Effector CD4-positive, alpha-beta T cell (primary cell): ENCODE measurements at places on chromosomes 1 and 21.

DNA sequence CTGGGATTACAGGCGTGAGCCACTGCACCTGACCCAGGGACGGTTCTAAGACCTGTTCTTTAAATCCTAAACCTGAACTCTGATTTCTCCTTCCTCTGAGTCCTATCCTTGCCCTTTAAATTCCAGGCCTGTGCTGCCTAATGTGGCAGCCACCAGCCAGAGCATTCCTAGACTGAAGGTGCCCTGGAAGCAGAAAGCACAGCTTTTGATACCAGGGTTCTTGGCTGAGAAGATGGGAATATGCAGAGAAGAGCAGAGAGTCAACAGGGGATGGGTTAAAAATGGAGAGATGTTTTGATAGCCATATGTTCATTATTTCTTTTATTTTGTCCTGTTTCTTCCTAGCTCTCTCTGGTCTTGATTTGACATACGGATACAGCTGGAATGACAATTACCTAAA is 49.7 kb downstream of the RYR2 start:
- no peak for DNase-seq

GRCh38 chr1:40014812-40015594 is 25.5 kb upstream of the CAP1 start:
- no peak for DNase-seq

GRCh38 chr1:24939675-24940193 is 9.7 kb upstream of the RUNX3 start:
- DNase-seq = no peak

DNA sequence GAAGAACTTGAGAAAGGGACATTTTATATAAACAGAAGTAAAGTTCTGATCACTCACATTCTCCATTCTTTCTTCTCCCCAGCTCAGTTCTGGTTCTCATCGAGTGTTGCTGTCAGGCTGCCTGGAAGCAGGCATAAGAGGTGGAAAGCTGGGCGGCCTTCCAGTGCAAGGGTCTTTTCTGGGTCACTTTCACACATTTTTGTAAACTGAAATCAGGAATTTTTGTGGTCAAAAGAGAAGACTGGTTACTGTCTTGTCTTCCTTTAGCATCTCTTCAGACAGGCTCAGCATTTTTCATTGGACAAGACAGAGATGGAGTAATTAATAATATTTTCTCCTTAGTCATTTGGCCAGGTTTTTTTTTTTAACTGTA is 93.7 kb downstream of the CTH start:
- no peak for DNase-seq

DNA sequence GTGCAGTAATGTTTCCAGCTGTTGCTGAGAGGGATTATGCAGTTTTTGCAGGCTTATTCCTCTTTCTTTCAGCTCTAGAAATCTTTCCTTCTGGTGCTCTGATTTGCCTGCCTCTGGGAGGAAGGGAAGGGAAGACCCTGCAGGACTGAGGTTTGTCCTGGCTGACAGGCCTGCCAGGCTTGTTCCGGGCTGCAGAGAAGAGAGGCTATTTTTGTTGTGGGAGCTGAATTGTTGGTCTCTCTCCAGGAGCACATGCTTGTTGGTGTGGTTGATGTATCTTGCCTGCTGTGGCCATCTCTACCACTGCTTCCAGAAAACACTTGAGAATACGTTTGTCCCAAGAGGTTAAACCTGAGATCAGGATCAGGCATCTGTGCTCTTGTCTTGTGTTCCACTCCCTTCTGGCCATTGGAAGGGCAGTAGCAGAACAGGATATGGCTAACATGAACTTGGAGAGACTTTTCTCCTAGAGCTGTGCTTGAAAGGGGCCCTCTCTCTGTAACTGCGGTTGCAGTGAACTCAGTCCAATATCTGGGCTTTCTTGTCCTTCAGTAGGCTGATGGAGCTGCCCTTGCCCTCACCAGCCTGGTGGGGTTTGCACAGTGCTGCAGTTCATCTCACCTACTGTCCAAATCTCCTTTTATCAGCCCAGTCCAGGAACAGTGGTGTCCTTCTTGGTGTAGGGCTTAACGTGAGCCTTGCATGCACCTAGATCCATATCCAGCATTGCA is 21.5 kb upstream of the SLC25A34 start:
- DNase-seq = no peak

DNA sequence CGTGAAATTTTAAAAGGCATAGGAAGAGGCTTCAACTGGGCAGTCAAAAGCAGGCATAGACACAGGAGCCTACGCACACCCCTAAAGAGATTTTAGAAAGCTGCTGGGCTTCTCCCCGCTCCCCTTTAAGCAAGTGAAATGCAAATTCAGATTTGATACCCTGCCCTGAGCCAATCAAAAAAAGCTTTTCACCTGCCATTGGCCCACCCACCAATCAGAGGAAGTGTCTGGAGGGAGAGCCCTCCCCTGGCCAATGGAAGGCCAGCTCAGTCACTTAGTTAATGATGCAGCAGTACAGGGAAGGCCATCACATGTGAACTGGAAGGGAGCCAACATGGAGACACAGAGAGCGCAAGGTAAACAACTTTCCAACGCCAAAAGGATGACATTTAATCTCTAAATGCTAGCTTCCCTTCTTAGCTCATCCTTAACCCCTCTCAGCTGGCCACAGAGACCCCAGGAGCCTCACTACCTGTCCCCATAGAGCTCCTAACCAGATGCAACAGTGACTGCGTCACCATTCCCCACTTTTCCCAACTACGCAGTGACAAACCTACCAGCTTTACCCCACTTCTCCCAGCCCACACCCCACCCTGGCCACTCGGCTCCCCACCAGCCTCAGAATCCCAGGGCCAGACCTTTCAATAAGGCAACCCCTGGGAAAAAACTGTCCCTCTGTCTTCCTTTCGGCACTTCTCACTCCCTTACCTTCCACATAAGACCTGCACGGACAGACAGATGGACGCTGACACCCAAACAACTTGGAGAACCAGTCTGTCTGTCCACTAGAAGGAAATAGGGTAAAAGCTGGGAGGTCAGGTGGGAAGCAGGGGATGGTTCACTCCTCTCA is 71.0 kb downstream of the CD46 start:
- DNase-seq = peak; percentile 61

DNA sequence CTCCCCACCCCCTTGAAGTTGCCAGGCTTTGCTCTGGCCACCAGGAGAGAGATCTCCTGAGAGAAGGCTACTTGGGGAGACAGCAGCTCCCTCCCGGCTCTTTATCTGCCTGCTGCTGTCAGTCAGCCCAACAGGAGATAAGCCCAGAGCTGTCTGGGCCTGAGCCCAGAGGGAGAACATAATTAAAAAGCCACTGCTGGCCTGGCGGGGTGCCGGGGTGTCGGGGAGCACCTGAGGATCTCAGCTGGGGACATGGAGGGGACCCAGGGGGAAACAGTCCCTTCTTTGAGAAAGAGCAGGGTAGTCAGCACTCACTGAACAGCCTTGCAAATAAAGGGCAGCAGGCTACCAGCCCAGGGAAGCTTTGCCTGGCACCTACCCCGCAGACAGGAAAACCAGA is 17.9 kb downstream of the VWA5B1 start:
- no peak for DNase-seq

DNA sequence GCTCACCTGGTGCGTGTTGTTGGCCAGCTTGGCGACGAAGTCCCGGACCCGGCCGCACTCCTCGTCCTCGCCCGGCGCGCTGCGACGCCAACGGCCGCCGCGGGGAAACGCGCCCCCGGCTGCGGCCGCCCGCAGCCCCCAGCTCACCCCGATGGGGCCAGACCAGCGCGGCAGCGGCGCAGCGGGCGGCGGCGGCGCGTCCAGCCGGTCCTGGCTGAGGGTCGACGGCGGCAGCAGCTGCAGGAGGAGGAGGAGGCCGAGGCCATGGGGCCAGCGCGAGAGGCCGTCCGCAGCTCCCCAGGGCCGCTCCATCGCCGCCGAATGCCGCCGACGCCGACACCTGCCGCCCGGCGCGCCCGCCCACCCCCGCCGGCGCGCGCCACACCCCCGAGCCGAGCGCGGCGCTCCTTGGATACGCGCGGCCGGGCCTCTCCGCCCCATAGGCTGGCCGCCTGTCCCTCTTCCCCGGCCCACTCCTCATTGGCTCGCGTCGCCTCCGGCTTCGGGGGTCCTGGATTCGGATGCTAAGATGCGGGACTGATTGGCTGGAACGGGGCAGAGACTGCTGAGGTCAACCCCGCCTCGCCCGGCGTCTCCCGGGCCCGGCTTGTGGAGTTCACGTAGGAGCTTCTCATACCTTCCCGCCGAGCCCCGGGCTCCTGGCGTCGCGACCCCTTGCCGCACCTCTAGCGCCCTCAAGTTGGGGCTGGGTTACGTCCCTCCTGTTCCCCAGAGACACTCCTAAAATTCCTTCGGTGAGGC is at the start of gene SORT1:
SORT1 (minus strand) TSS at position 338 of the 762 bp plus-strand sequence; CDS start at position 312, 26 bp downstream.
- peak; percentile 27 for DNase-seq

- no peak for DNase-seq
These were observed 381 bp downstream of the TXNIP start for GRCh38 chr1:145995964-145996432.

GRCh38 chr1:52191395-52191965 is 49.6 kb downstream of the ZFYVE9 start:
- no peak for DNase-seq

DNA sequence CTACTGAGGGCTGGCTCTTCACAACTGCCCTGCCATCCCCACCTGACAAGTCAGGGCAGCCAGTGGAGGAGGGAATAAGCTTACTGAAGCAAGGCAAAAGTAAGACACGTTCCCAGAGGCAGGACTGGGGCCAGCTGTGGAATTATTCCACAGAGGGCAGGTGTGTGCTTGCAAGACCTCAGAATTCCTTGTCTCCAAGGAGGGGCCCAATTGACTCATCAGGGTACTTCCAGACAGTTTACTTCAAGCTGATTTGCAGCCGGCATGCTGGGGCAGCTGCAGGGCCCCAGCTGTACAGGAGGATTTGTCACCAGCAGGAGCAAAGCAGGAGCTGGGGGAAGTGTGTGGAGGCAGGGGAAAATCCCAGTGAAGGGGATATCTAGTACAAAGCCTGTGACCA is 167.5 kb upstream of the CAMK1G start:
- DNase-seq = no peak

- DNase-seq = peak; percentile 50
These were observed 69.6 kb upstream of the LRRC8B start for GRCh38 chr1:89454845-89455521.

GRCh38 chr1:207863893-207864535 is 46.9 kb downstream of the CD34 start:
- DNase-seq = peak; percentile 26

GRCh38 chr1:173714441-173714758 is 381 bp upstream of the KLHL20 start:
- no peak for DNase-seq

GRCh38 chr21:39071623-39072214 is 111.5 kb downstream of the PSMG1 start:
- no peak for DNase-seq

DNA sequence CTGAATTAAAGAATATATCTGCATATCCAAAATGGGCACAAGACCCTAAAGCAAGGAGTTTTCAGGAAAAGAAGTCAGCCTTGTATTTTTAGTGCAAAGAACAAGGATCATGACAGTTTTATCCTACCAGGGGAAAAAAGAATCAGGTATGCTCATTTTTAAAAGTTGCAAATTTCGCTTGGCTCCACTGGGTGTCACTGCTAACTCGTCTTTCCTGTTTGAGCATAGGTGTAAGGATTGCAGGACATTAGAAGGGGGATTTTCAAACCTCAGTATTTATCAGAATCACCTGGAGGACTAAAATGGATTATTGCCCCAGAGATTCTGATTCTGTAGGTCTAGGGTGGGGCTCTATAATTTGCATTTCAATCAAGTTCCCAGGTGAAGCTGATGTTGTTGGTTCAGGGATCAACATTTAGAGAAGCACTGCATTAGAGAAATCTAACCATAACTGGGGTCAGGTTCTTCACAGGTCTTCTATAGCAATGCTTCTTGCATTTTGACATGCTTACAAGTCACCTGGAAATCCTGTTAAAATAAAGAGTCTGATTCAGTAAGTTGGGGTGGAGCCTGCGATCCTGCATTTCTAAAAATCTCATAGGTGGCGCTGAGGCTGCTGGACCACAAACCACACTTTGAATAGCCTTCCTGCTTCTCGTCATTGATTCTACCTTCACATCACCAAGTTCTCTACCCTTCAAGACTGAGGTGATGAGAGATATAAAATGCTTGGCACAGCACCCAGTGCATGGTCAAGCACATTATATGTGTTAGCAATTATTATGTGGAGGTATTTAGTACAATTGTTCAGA is 39.6 kb downstream of the NUF2 start:
- no peak for DNase-seq

- DNase-seq = no peak
These were observed 351.9 kb downstream of the ADGRL2 start for GRCh38 chr1:82152356-82153271.

DNA sequence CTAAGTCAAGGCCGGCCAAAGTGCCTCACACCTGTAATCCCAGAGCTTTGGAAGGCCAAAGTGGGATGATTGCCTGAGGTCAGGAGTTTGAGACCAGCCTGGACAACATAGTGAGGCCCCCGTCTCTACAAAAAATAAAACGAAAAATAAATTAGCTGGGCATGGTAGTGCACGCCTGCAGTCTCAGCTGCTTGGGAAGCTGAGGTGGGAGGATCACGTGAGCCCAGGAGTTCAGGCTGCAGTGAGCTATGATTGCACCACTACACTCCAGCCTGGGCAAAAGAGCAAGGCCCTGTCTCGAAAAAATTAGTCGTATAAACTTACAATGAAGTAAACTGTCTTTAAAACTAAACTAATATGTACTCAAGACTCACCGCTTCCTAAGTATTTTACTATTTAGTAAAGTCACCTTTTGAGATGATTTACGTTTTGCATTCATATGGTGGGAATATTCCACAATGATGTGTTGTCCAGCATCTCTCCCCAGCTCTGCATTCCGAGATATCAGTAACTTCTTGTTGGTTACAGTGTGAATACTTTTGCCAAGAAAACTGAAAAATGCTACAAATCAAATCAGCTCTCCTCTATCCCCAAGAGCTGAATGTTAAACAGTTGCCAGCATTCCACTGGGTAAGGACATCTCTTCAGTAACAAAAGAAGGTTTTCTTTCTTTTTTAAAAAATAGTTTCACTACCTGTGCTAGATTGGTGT is 84.9 kb upstream of the C21orf91 start:
- DNase-seq = no peak

DNA sequence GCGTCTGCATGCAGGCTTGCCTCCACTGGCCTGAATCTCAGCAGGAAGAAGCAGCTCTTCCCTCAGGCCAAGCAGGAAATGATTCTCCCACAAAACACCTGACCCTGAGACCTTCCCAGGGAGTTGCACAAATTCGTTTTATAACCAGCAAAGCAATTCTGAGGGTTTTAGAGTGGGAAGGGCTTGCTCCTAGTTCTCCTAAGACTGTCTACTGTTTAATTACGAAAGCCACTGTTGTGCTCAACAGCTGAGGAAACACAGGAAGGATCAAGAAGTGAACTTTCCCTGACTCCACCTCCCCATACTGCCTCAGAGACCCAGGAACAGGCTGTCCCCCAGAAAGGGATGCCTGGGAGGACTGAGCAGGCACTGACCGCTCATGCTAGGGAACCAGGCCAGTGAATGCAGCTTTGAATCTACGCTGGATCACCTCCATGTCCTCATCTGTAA is 37.0 kb upstream of the PUM1 start:
- DNase-seq = no peak

- DNase-seq = no peak
These were observed 101.2 kb downstream of the INTS7 start for GRCh38 chr1:211933946-211934714.

GRCh38 chr21:26842974-26843932 is 2.0 kb downstream of the ADAMTS1 start:
- DNase-seq = no peak
